ENCODE measurements at places on chromosomes 7 and 10.
A peak's percentile ranks its signal among the peaks of the same experiment; 100 is the strongest.

DNA sequence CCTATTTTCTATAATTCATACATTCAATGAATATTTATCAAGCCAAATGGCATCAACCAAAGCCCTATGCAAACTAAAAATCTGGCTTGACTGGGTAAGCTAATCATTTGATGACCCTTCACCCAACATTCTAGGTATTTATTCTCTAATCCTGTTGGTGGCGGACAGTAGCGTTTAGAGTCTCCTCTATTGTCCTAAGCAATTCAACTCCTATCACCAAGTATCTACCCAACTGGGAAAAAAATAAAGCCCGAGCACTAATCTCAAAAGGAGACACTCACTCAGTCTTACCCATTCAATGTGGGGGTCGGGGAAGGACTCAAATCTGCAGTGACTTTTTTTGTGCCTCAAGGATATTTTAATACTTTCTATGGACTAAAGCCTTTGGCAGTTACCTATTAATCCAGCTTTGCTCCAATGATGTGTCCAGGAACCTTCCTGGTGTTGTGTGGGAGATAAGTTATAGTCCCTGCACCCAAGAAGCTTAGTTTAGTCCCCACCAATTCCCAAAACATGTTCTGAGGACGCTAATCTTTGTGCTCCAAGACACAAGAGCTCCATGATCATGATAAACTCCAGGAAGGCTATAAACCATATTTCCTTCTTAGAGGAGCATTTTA, 30.6 kb downstream of the DNMBP start:
- H3K4me3 ChIP-seq, result no peak overlapping the region
- no peaks in the 10 kb centered on the region for H3K27me3 ChIP-seq
- peaks cover 2% of the 10 kb centered on the region for H3K4me1 ChIP-seq
- H3K36me3 ChIP-seq, result no peaks in the 10 kb centered on the region

GRCh38 chr7:25087855-25088254, 37.2 kb downstream of the CYCS start:
- no peak overlapping the region for H3K4me3 ChIP-seq
- H3K4me1 ChIP-seq, result no peaks in the 10 kb centered on the region
- no peaks in the 10 kb centered on the region for H3K36me3 ChIP-seq
- no peak for DNase-seq
- H3K27me3 ChIP-seq, result peaks cover 4% of the 10 kb centered on the region

GRCh38 chr10:23362879-23363792, 18.5 kb upstream of the C10orf67 start:
- H3K27me3 ChIP-seq, result no peaks in the 10 kb centered on the region
- no peak for DNase-seq
- H3K4me1 ChIP-seq, result peaks cover 31% of the 10 kb centered on the region

DNA sequence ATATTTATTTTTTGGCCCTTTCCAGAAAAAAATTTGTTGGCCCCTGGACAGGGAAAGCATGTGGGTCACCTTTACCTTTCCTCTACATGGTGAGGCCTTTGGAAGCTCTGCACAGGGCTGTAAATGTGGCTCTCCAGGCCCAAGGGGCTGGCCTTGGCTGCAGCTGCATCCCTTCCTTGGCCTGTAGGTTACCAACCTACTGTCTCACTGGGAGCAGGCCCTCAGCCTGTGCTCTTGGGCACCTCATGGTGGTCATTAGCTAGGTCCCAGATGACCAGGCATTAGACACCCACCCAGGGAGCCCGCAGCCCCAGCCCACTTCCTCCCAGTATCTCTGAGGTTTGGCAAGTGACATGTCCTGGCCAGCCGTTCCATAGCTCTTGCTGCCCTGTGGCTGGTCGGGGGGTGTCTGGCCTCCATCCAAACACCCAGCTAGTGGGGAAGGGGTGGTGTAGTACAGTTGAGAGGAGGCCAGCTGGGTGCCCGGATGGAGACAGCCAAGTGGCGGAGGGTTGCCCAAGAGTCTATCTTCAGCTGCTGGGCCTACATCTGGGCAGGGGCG, 7.1 kb upstream of the CPA5 start:
- no peak overlapping the region for H3K27ac ChIP-seq
- peaks cover 23% of the 10 kb centered on the region for H3K27me3 ChIP-seq
- H3K4me3 ChIP-seq, result no peak overlapping the region
- no peak for DNase-seq

DNA sequence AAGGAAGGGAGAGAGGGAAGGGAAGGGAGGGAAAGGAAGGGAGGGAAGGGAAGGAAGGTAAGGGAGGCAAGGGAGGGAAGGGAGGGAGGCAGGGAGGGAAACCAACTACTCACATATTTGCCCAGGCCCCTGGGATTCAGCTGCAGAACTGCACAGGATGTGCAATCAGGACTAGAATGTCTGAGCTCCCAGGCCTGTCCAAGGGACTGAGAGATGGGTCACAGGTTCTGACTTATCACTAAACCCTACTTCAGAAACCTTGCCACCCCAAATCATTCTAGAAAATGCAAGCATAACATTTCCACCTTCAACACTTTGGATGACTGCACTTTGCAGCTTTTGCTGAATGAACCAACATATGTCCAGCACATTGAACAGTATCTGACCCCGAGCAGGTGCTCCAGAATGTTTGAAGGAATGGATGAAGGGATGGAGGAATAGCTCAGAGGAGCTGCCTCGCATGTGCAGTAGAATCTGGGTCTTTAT, 245.3 kb downstream of the KCNMA1 start:
- no peak overlapping the region for H3K27ac ChIP-seq
- H3K4me1 ChIP-seq, result no peaks in the 10 kb centered on the region
- H3K36me3 ChIP-seq, result no peaks in the 10 kb centered on the region

- DNase-seq, result no peak
- no peak overlapping the region for H3K4me3 ChIP-seq
- peaks cover 42% of the 10 kb centered on the region for H3K27me3 ChIP-seq
- H3K4me1 ChIP-seq, result no peaks in the 10 kb centered on the region
- no peak overlapping the region for H3K27ac ChIP-seq
- H3K36me3 ChIP-seq, result no peaks in the 10 kb centered on the region
These were observed 27.7 kb upstream of the BET1 start for GRCh38 chr7:94031865-94032264.

- H3K27me3 ChIP-seq, result no peaks in the 10 kb centered on the region
- H3K4me1 ChIP-seq, result peaks cover 61% of the 10 kb centered on the region
- H3K4me3 ChIP-seq, result peak overlapping the region; percentile 71
- peak overlapping the region; percentile 92 for H3K27ac ChIP-seq
- no peak for DNase-seq
These were observed 66.4 kb downstream of the HK1 start for GRCh38 chr10:69344591-69345252.

DNA sequence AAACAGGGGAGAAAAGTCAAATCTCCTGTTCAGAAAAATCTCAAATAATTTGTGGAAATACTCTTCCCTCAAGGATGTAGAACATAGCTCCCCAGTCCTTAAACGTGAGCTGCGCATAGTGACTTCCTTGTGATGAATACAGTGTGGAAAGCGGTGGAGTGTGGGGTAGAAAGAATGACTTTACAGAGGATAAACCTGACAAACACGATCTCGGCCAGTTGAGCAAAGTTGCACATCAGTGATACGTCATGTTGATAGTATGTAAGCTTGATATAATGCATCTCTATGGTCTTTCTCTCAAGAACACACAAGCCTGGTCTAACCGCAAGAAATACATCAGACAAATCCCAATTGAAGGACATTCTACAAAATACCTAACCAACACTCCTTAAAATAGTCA, 32.0 kb upstream of the ZCCHC24 start:
- peaks cover 2% of the 10 kb centered on the region for H3K36me3 ChIP-seq
- H3K27me3 ChIP-seq, result peaks cover 57% of the 10 kb centered on the region
- no peaks in the 10 kb centered on the region for H3K4me1 ChIP-seq
- DNase-seq, result no peak

GRCh38 chr7:128041203-128041602, 10.0 kb upstream of the LRRC4 start:
- no peak overlapping the region for H3K27ac ChIP-seq
- peaks cover 22% of the 10 kb centered on the region for H3K4me1 ChIP-seq
- H3K27me3 ChIP-seq, result no peaks in the 10 kb centered on the region
- no peak for DNase-seq
- H3K4me3 ChIP-seq, result no peak overlapping the region

DNA sequence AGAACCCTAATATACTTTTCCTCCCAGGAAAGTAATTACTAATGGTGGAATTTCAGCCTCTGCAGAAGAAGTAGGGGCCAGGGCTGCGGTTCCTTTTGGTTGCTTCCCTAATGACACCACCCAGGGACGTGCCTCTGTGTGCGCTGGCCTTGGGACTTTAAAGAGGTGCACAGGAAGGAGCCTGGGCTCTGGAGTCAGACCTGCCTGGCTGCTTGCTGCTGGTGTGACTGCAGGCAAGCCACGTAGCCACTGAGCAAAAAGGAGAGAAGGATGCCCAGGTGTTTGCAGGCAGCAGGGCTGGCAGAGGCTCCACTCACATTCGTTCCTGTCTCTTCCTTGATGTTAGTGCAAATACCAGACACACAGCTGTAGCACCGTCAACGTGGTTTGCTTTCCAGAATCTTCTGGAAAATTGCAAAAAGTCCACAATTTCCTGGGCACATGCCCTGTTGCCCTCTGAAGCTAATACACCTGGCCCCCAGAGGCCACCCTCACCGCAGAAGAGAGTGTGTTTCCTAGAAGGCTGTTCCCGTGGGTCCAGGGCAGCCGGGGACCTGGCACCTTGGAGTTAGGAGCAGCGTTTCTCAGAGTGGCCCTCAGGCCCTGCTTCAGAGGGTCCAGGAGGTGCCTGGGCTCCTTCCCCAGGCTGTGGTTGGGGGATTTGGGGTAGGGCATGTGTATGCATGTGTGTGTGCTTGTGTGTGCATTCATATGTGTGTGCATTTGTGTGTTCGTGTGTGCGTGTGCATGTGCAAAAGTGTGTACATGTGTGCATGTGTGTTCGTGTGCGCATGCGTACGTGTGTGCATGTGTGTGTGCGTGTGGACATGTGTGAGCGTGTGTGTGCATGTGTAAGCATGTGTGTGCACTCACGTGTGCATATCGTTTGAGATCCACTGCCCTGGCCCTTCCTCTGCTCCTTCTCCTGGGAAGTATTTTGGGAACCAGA, 12.8 kb upstream of the PRKAG2 start:
- peaks cover 67% of the 10 kb centered on the region for H3K27me3 ChIP-seq
- H3K36me3 ChIP-seq, result peaks cover 6% of the 10 kb centered on the region
- no peak overlapping the region for H3K4me3 ChIP-seq

GRCh38 chr10:33655165-33655815, 320.8 kb upstream of the NRP1 start:
- H3K4me3 ChIP-seq, result no peak overlapping the region
- H3K4me1 ChIP-seq, result no peaks in the 10 kb centered on the region
- H3K27ac ChIP-seq, result no peak overlapping the region

DNA sequence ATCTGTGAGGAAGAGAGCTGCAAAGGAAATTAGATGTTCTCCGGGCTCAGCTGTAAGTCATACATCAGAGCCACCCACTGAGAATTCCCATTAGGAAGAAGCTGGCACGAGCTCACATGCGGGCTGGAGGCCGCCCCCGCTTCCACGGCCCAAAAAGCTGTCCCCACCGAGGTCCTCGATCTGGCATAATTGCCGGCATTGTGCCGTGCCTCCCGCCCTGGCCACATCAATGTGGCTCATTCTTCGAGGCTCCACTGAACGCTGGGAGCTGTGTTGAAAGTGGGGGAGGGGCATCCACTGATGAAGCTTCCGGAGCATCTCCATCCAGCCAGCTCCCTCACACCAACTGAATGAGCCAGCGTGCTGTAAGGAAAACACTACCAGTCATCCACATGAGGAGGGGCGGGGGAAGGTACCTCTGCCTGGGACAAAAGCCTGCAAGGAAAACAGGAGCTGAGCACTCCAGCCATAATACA, 173.1 kb downstream of the PTPRN2 start:
- peaks cover 2% of the 10 kb centered on the region for H3K4me1 ChIP-seq
- H3K27ac ChIP-seq, result no peak overlapping the region
- peaks cover 9% of the 10 kb centered on the region for H3K27me3 ChIP-seq
- no peak overlapping the region for H3K4me3 ChIP-seq

DNA sequence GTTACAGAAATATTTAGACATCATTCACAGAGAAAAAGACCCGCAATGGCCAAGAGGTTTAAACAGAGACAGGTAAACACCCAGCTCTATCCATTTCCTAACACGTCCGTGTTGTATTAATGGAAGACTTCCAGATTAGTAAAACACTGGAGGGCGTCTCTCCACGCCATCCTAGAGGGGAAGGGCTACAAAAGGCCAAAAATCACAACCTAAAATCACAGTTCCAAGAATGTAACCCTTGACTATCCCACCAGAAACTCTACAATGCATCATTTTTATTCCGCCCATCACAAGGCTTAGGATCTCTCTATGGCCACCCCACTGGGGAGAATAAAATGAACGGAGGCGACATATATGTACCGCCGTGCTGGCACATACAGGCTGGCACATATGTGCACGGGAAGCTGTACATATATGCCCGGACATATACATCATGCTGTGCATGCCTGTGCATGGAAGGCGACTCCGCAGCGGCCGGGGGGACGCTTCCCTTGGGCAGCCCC, 734 bp downstream of the PCLO start:
- H3K27ac ChIP-seq, result no peak overlapping the region
- no peak for DNase-seq
- no peaks in the 10 kb centered on the region for H3K36me3 ChIP-seq
- H3K4me1 ChIP-seq, result peaks cover 3% of the 10 kb centered on the region

DNA sequence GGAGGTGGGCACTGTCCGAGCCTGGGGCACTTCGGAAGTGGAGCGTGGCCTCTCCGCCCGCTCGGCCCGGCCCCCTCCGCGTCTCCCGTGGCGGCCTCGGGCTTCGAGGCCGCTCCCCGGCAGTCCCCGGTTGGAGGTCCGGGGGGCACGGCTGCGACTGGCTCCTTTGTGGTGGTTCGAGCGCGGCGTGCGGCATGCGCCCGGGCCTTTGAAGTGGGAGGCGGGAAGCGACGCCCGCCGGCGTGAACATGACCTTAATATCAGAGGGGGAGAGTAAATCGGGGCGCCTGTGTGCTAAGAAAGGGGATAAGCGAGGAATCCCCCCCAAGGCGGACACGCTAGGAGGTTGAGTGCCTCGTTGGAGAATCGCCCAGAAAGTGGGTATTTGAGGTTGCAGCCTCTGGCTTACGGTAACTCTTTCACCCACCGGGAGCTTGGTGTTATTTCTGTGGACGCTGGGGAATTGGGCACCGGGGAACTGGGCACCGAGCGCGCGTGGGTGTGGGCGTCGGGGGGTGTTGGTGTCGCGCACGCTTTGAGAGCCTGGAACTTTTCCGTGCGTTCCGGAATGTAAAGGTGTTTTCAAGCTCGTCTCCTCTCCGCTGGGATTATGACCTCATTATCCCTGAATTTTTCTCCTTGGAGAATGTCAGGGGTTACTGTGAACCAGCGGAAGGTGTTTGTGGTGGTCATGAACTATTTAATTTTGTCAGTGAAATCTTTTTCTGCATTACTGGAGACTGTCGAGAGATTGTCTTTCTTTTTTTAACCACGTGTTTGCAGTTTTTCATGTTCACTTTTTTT, 660 bp downstream of the SUV39H2 start:
- H3K27ac ChIP-seq, result peak overlapping the region; percentile 79
- no peaks in the 10 kb centered on the region for H3K36me3 ChIP-seq
- no peaks in the 10 kb centered on the region for H3K27me3 ChIP-seq
- H3K4me1 ChIP-seq, result peaks cover 28% of the 10 kb centered on the region

- no peaks in the 10 kb centered on the region for H3K36me3 ChIP-seq
- peaks cover 17% of the 10 kb centered on the region for H3K27me3 ChIP-seq
These were observed 30.3 kb upstream of the CREB3L2 start for GRCh38 chr7:138032186-138032585.

GRCh38 chr7:148711191-148712102, 12.7 kb downstream of the CUL1 start:
- no peaks in the 10 kb centered on the region for H3K27me3 ChIP-seq
- H3K4me3 ChIP-seq, result peak overlapping the region; percentile 69
- H3K27ac ChIP-seq, result peak overlapping the region; percentile 72
- H3K36me3 ChIP-seq, result no peaks in the 10 kb centered on the region
- H3K4me1 ChIP-seq, result peaks cover 58% of the 10 kb centered on the region

GRCh38 chr7:43443381-43443780, 139.5 kb upstream of the STK17A start:
- H3K36me3 ChIP-seq, result no peaks in the 10 kb centered on the region
- peaks cover 2% of the 10 kb centered on the region for H3K4me1 ChIP-seq
- peaks cover 24% of the 10 kb centered on the region for H3K27me3 ChIP-seq
- no peak overlapping the region for H3K4me3 ChIP-seq
- DNase-seq, result no peak

Measured in T-helper 17 cell (primary cell).